ENCODE measurements at places on chromosomes 6 and 20.
A peak's percentile ranks its signal among the peaks of the same experiment; 100 is the strongest.

DNA sequence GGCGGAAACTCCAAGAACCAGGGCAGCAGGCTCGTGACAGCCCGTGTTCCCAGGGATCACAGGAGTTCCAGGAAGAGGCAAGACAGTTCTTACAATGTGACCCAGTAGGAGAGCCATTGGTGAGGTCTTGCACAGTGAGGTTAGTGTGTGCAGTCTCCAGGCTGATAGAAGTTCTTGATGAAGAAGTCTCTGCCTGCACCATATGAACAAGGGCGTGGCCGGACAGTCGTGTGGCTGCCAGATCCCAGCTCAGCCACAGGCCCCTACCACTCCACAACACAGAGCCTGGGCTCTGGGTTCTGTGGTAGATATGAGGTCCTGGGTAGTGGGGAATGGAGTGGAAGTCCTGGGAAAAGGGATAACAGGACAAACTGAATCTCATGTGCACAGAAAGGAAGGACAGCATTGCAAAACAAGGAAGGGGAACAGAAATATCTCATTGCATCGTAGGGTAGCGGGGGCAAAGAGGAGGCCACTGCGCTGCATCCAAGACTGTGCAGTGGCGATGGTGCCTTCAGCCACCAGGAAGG lies 65.2 kb downstream of the STX11 start:
- no peak for DNase-seq

DNA sequence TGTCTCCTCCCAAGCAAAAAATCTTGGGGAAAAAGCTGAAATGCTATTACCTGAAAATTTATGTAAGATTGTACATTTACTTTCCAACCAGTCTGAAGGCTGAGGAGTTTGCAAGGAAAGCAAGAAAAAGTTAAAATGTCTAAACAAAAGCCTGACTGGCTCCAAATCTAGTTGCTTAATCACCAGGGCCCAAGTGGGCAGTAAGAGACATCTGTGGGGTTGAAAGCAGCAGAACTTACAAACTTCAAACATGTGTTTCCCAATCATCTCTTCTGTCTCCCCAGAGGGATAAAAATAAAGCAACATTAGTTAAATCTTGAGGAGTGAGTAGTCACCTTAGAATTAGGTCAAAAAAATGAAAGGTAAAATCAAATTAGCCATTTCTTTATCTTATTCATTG lies 98.6 kb downstream of the OGFRL1 start:
- DNase-seq = no peak

GRCh38 chr20:6740096-6740495 lies 27.4 kb upstream of the BMP2 start:
- no peak for DNase-seq

DNA sequence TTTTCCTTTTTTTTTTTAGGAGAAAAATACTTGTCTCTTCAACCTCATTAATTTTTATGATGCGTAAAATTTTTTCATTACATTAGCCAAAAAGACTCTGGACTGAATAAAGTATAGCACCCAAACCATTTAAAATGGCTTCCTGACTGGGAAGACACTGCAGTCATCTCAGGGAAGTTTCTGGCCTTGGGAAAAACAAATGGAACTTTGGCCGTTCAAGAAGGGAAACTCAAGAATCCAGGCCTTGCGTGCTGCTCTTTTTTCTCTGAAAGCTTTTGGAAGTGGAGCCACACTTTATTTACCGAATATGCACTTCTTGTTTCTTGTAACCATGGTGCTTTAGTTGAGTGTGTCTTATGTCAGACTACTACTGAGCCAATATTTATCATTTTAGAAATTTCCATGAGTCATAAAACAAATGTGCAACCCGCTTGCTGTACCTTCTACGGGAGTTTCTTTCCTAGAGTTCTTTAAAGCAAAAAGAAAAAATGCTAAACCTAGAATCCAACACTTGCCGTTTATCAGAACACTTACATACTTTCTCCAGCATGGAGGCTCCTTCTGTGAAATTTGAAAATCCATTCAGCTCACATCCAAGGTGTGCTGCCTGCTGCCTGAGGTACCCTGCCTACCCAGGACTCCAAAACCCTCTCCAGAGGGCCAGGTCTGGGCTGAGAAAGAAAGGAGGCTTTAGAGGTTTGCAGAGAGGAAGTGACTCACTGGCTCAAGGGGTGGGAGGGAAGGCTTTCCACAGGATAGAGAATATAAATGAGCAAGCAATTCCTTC lies 11.5 kb upstream of the DSTN start:
- DNase-seq = peak; percentile 27

GRCh38 chr6:64580346-64580745 lies 944.7 kb downstream of the PHF3 start:
- DNase-seq = no peak

DNA sequence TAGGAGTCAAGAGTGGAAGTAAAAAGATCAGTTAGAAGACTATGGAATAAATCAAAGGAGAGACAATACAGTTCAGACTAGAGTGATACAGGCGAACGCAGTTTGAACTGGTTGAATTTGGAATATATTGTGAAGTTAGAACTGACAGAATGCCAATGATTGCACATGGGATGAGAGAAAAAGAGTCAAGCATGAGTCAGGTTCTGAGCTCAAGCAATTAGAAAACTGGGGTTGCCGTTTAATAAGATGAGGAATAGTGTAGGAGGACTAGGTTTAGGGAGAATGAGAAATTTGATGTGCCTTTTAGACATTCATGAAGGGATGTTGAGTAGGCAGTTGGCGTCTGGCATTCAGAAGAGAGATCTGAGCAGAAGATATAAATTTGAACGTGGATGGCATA lies 8.0 kb downstream of the RNF217 start:
- no peak for DNase-seq

DNA sequence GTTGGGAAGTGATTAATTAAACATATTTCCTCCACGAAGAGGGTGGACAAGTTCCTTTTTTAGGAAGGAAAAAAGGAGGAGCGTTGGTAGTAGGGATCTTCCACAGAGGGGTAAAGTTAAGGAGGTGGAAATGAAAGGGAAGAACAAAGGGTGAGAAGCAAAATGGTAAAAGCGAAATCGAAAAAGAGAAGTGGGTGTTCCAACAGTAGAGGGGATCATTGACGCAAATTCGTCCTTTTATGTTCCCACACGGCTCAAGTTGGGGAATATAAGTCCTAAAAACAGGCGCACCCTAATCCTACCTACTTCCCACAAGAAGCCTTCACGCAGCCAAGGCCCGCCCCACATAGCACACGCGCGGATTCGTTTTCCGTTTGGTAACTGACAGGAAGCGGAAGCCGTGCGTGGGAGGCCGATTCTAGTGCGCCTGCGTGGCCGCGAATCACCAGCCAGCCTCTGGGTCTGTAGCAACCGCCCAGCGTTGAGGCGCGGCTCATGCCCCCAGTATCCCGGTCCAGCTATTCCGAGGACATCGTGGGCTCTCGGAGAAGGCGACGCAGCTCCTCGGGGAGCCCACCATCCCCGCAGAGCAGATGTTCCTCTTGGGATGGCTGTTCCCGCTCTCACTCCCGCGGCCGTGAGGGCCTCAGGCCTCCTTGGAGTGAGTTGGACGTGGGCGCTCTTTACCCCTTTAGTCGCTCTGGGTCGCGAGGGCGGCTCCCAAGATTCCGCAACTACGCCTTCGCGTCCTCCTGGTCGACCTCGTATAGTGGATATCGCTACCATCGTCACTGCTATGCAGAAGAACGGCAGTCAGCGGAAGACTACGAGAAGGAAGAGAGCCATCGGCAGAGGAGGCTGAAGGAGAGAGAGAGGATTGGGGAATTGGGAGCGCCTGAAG lies at the start of gene NKAPL:
Gene NKAPL, plus strand, starts transcription at position 421 of the 901 bp plus-strand sequence. Its CDS starts 75 bp downstream, at position 496.
- DNase-seq = no peak

DNA sequence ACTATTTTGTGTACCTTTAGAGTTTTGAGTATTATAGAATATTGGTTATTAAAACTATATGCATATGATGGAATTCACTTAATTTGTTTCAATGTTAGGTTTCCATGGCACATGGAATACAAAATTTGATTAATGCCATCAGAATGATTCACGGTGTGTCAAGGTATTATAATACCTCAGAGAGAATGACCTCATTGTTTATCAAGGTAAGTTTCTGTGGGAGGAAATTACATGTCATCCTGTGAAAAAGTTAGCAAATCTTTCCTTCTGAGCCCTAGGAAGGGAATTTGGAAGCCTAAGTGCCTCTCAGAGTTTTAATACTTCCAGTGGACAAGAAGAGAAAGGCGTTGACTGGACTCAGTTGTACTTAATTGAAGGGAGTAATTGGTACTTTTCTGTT lies 40.8 kb downstream of the DNAH8 start:
- DNase-seq = no peak

GRCh38 chr6:46059608-46060007 lies 43.9 kb upstream of the CLIC5 start:
- DNase-seq = no peak

DNA sequence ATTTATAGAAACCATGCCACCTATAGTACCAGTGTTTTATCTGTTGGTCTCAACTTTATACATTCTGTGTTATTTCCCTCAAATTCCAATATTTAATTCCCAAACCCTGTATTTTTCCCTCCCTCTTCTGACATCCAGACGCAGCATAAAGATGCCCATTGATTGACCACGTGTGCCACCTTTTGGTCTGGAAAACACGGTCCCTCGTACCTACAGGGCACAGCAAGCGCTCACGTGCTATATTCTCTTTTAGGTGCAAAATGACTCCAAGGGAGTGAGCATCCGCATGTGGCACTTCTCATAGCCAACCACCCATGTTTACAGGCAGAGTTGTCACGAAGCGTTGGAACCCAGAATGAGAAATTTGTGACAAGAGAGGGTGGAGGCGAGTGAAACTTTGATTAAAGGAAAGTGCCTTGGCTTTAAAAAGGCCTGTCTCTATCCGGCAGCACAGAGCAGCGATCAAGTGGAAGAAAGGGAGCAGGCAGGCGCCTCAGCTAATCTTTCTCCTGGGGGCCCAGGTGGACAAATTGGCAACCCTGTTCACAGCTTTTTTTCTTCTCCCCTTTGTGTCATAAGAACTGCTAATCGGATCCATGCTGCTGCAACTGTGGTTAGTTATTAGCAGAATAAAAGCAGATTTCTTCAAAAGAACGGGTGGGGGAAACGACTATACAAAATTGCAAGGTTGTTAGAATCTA lies 225.9 kb downstream of the TMEM242 start:
- DNase-seq = no peak

- DNase-seq = no peak
Measured at GRCh38 chr20:11020712-11021111, 346.9 kb upstream of the JAG1 start.

GRCh38 chr6:131765804-131766135 lies 42.0 kb upstream of the ENPP1 start:
- no peak for DNase-seq

DNA sequence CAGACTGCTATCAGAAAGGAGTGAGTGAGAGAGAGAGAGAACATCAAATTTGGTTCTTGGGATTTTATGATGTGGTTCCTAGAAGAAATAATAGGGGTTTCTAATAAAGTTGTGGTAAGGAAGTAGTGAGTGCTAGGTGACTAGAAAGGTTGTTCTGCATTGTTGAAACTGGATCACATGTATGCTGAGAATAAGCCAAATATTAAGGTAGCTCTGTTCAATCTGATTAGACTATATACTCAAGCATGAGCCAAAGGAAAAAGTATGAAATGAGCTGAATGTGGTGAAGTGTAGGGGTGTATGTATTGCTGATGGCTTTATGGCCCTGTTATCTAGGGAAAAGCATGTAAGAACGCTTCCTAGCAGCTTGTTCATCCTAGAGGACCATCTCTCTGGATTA lies 63.0 kb upstream of the IMPG1 start:
- no peak for DNase-seq

DNA sequence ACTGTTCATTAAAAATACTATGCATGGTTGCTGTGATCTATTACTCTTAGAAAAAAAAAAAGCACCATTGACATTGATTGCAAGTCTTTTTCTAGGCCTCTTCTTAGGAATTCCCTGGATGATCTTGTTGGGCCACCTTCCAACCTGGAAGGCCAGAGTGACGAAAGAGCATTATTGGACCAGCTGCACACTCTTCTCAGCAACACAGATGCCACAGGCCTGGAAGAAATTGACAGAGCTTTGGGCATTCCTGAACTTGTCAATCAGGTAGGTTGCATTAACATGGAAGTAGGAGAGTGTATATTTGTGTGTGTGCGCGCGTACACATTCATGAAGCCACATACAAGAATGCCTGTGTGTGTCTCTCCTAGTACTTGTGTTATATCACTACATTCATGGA lies 140.4 kb downstream of the NCOA3 start:
- DNase-seq = no peak

DNA sequence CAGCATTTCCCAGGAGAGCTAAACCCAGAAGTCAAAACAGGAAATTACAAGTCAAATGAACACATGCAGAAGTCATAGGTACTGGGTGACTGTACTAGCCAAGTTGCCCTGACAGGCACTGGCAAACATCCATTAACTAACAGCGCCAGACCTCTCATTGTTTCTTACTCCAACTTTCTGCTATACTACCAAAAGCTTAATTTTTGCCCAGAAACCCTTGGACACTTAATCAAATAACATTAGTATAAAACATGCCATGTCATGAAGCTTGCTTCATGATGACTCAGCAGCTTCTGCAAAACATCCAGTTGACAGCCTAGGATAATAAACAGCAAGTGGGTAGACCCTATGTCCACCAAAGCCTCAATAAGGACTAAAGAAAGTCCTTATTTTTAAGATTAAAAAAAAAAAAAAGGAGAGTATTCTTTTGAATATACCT lies 3.5 kb downstream of the NUP153 start:
- no peak for DNase-seq

- no peak for DNase-seq
Measured at GRCh38 chr20:25259358-25259757, 11.5 kb downstream of the PYGB start.

GRCh38 chr20:11891077-11891775 lies 26.5 kb upstream of the BTBD3 start:
- peak; percentile 37 for DNase-seq

- DNase-seq = no peak
Measured at GRCh38 chr6:96909811-96910210, 12.1 kb upstream of the NDUFAF4 start.

DNA sequence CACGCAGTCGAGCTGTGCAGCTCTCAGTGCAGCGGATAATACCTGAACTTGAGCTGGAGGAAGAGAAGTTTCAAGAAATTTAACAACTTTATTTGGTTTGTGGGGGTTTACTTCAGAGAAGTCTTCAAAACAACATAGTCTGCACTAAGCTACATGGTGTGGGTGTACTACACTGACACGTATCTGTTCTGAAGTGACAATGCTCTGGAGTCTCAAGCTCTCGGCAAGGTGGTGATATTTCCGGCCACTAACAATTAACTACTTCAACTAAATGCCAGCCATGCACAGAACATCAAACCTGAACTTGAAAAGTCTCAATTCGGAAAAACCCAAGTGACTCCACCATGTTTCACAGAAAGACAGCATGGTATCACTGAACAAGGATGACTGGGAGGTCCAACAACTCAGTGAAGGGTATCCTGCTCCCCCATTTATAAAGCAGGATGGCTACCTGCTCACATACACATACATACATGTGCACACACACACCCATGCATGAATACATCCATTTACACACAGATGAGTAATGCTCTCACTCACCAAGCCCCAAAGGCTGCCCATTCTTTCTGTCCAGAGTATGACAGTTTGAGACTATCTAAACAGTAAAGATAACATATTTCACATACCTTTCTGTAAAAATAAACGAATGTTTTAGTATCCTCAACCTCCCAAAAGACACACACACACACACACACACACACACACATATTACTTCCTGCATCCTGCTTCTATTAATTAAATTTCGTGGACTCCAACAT lies 15.4 kb upstream of the ANKRD60 start:
- DNase-seq = no peak

All from NCI-H774 (cell line).